ENCODE measurements at places on chromosomes 7 and 10. TPM values are rescaled to one million over a fixed set of nuclear protein-coding genes. Genes with fewer than 3 reads are reported as not detected.
A peak's percentile ranks its signal among the peaks of the same experiment; 100 is the strongest.

GRCh38 chr10:60992636-60993035, 48.7 kb upstream of the RHOBTB1 start:
- no peak overlapping the region for H3K4me3 ChIP-seq
- no peak for DNase-seq
- H3K36me3 ChIP-seq, result no peaks in the 10 kb centered on the region
- no peaks in the 10 kb centered on the region for H3K4me1 ChIP-seq
- H3K27ac ChIP-seq, result no peak overlapping the region

NUTM2A gene
- 1.1 TPM for total RNA-seq

DNA sequence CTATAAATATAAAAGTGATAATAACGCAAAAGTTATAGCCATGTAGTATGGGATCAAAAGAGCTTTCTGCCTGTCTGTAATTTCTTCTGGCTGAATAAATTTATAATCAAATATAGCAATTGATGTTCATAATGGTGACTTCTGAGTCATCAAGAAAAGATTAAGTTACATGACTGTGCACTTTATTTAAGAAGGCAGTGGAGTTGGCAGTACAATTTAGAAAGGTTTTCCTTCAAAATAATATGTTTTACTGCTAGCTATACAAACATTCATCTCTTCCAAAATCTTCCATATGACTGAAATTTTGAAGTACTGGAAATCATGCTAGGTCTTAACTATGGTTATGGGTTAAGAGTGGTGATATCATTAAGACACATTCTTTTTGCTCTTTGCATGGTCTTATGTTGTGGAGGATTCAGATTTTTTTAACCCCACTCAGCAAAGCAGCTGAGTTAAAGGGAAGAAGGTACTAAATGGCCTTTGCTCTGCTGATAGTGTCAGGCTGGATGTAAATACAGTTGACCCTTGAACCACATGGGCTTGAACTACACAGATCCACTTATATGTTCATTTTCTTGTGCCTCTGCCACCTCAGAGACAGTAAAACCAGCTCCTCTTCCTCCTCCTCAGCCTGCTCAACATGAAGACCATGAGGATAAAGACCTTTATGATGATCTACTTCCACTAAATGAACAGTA, 323.6 kb downstream of the BBS9 start:
- H3K4me1 ChIP-seq, result no peaks in the 10 kb centered on the region
- H3K4me3 ChIP-seq, result no peak overlapping the region
- no peak overlapping the region for H3K27ac ChIP-seq
- H3K27me3 ChIP-seq, result no peaks in the 10 kb centered on the region

GRCh38 chr7:4189131-4189570, 492.9 kb upstream of the FOXK1 start:
- H3K27me3 ChIP-seq, result no peaks in the 10 kb centered on the region
- no peaks in the 10 kb centered on the region for H3K36me3 ChIP-seq
- no peak overlapping the region for H3K27ac ChIP-seq
- H3K4me3 ChIP-seq, result no peak overlapping the region

GRCh38 chr10:59618666-59619065, 91.0 kb downstream of the SLC16A9 start:
- peaks cover 2% of the 10 kb centered on the region for H3K4me1 ChIP-seq
- H3K27ac ChIP-seq, result no peak overlapping the region
- H3K36me3 ChIP-seq, result no peaks in the 10 kb centered on the region
- DNase-seq, result no peak
- no peaks in the 10 kb centered on the region for H3K27me3 ChIP-seq

STAG3 gene
- total RNA-seq, result 1.7 TPM

- no peak for DNase-seq
- no peaks in the 10 kb centered on the region for H3K27me3 ChIP-seq
- H3K4me1 ChIP-seq, result no peaks in the 10 kb centered on the region
- H3K27ac ChIP-seq, result no peak overlapping the region
- H3K4me3 ChIP-seq, result no peak overlapping the region
These were observed 404.1 kb upstream of the LRGUK start for GRCh38 chr7:133723044-133723443.

DNA sequence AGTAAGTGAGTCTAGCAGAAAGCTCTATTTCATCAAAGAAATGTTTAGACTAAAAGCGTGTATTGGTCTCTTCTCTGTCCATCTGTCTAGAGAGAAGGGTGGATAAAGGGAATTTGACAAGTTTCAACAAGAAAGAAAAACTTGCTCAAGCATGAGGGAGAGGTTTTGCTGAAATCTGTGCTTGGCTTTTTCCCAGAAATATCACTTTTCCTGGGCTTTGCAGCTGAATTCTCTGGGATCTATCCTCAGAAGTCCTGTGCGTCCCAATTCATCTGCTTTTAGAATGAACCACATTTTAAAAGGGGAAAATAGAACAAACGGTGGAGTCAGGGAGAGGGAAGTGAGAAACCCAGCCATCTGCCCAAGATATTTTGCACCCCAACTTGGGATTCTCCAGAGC, 59.6 kb upstream of the CELF2 start:
- H3K27me3 ChIP-seq, result no peaks in the 10 kb centered on the region
- no peak overlapping the region for H3K4me3 ChIP-seq
- H3K4me1 ChIP-seq, result no peaks in the 10 kb centered on the region

STEAP1B gene
- 0.55 TPM for total RNA-seq

COL17A1 gene
- total RNA-seq, result 0.42 TPM

- H3K4me1 ChIP-seq, result no peaks in the 10 kb centered on the region
- no peak overlapping the region for H3K4me3 ChIP-seq
- no peaks in the 10 kb centered on the region for H3K36me3 ChIP-seq
- no peak for DNase-seq
- H3K27ac ChIP-seq, result no peak overlapping the region
These were observed 492.4 kb downstream of the IPMK start for GRCh38 chr10:57775250-57775649.

GRCh38 chr10:102121739-102122372, 1.7 kb upstream of the LDB1 start:
- no peaks in the 10 kb centered on the region for H3K36me3 ChIP-seq
- no peaks in the 10 kb centered on the region for H3K27me3 ChIP-seq
- H3K27ac ChIP-seq, result peak overlapping the region; percentile 96
- DNase-seq, result peak; percentile 81
- H3K4me1 ChIP-seq, result peaks cover 16% of the 10 kb centered on the region

NCF1 gene
- total RNA-seq, result 0.83 TPM

GRCh38 chr10:97659589-97659988, 19.1 kb downstream of the PI4K2A start:
- no peak for DNase-seq
- no peak overlapping the region for H3K4me3 ChIP-seq
- no peaks in the 10 kb centered on the region for H3K36me3 ChIP-seq
- no peak overlapping the region for H3K27ac ChIP-seq

DNA sequence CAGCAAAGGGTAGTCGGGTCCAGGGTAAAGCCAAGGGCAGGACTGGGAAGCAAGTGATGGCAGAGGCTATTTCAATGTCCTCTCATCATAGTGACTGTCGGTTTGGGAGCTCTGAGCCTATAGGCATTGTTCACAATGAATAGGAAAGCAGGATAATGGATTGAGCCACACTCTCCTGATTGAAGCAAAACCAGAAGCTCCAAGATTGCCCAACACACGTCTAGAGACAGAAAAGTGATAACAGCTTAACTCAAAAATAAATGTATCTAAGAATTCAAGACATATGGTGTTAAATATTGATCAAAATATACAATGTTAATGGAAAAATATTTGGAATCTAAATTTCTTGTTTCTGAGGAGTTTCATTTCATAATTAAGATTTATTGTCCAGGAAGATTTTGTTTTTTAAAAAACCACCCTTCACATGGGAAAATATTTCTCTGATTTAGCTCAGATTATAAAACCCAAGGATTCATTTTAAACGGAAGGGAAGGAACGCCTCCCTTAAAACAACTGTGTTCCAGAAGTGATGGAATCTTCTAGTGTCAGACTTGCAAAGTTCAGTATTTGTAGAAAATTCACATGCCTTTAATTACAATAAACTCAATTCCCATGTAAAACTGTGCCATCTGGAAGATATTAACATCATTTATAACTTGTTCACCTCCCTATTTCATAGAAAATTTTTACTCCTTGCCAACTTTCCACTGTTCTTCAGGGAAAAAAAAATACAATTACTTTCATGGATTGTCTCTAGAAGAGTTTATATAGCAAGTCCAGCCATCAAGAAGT, 54.5 kb downstream of the NRP1 start:
- H3K36me3 ChIP-seq, result no peaks in the 10 kb centered on the region
- H3K27ac ChIP-seq, result no peak overlapping the region
- peaks cover 5% of the 10 kb centered on the region for H3K4me1 ChIP-seq
- no peak for DNase-seq

DNA sequence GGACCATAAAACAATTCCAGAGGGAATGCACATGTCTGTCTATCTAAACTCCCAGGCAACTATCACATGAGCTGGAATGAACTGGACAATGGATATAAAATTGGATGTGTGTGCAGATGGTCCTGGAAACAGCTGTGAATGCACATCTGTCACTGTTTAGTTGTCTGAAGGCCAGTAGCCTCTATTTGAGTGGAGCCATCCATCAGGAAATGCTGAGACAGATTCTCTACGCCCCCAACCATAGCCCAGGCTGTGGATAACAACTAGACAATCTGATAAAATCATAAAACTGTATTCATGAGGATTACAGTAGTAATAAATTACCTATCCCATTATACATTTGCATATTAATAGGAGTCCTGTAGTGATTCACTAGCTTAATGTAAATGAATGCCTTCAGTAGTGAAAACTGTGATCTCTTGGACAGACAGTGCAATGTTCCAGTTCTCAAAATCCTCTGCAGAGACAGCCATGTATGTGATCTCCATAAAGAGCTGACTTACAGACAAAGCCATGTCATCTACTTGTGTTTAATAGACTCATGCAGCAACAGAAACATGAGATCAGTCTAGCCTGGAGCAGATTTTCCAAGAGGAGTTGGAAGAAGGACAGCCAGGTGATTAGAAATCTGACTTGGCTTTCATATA, 907.6 kb downstream of the KCNMA1 start:
- no peaks in the 10 kb centered on the region for H3K27me3 ChIP-seq
- no peak overlapping the region for H3K4me3 ChIP-seq
- no peaks in the 10 kb centered on the region for H3K36me3 ChIP-seq
- no peak for DNase-seq
- H3K4me1 ChIP-seq, result no peaks in the 10 kb centered on the region

DNA sequence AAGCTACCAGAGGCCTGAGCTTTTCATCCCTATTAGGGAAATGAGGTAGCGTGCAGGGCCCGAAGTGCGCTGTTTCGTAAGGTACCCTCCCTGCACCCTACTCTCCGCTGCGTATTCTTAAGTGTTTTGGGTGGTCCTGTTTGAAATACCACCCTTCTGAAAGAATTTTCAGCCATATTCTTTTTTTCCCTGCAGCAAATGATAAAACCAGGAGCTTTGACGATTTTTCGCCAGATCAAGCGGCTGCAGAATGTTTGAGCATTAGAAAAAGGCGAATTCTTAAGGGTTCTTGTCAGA, 1.2 kb downstream of the RSBN1L start:
- H3K4me3 ChIP-seq, result peak overlapping the region; percentile 90
- peaks cover 13% of the 10 kb centered on the region for H3K4me1 ChIP-seq
- H3K27me3 ChIP-seq, result no peaks in the 10 kb centered on the region
- no peaks in the 10 kb centered on the region for H3K36me3 ChIP-seq
- H3K27ac ChIP-seq, result peak overlapping the region; percentile 89

DNA sequence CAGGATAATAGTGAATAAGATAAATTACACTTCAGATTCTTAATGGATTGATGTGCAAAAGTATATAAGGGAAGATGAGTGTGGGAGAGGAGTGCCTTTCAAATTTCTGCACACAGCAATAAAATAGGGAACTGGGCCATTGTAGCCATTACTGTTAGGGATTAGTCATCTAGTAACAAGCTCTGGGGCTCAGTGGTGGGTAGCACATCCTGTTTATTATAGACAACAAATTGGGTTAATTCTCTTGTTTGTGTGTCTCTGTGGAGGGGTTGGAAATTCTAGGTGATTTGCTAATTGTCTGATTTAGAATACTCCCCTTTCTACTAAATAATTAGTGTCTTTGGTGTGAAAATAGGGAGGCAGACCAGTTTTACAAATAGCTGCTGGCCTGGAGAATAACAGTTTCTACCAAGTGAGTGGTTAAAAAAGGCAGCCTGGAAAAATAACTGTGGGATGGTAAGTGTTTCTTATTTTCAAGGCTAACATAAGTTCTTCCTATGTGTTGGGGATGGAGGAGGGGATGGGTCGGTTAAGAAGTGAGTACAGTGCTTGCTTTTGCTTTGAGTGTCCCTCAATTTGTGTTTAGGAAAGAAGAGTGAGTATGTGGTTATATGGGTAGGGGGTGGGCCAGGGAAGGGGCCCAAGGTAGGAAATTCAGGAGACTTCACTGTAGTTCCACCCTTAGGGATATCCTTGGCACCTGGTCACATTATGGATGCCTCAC, 43.3 kb upstream of the TMEM248 start:
- no peak overlapping the region for H3K27ac ChIP-seq
- no peaks in the 10 kb centered on the region for H3K27me3 ChIP-seq
- no peaks in the 10 kb centered on the region for H3K4me1 ChIP-seq
- no peak overlapping the region for H3K4me3 ChIP-seq
- no peak for DNase-seq

GRCh38 chr7:14446829-14447228, 455.7 kb downstream of the DGKB start:
- no peaks in the 10 kb centered on the region for H3K27me3 ChIP-seq
- H3K4me3 ChIP-seq, result no peak overlapping the region
- no peak for DNase-seq
- H3K4me1 ChIP-seq, result no peaks in the 10 kb centered on the region

DNA sequence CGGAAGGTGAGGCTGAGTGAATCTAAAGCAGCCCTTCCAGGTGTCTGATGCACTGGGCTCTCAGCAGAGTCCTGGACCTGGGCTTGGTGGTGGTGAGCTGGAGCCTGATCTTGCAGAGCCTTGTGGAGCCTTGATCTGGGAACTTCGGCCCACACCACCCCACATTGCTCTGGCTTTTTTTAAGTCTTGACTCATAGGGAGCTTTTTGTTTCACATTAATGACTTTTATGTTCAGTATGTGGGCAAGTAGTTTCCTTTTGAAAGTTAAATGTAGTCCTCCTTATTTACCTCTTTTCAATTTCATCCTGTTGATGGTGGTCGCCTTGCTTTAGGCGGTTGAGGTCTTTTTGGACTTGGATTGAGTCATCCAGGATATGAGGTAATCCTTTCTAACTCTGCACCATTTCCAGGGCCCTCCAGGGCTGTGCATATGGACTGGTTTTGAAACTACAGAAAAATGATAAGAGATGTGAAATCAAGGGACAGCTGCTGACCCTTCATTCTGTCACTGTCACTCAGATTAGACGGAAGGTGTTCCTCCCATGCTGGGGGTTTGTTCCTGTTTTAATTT, 2.9 kb upstream of the NRAP start:
- no peaks in the 10 kb centered on the region for H3K4me1 ChIP-seq
- no peak for DNase-seq
- no peaks in the 10 kb centered on the region for H3K27me3 ChIP-seq

Data from ovary (tissue), 10 donors.